HCEC 1CT (cell line): ENCODE measurements at places on chromosomes 2 and 18.

DNA sequence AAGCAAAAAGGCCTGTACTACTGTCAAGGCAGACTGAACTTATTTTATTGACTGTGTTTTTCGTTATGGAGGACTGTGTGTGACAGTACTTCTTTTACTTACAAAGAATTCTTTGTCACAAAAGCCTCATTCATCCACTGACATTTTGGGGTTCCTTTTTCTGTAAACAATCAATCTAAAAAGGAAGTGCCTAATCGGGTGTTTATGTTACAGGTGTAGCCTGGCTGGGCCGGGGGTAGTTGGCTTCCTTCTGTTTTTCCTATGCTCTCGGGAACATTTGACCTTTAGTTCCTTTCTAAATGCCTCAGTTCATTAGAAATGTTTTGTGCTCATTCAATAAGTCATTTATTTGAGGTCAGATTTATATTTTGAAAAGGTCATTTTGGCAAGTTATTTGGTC, 8.3 kb downstream of the ZCCHC2 start:
- DNase-seq, result no peak

DNA sequence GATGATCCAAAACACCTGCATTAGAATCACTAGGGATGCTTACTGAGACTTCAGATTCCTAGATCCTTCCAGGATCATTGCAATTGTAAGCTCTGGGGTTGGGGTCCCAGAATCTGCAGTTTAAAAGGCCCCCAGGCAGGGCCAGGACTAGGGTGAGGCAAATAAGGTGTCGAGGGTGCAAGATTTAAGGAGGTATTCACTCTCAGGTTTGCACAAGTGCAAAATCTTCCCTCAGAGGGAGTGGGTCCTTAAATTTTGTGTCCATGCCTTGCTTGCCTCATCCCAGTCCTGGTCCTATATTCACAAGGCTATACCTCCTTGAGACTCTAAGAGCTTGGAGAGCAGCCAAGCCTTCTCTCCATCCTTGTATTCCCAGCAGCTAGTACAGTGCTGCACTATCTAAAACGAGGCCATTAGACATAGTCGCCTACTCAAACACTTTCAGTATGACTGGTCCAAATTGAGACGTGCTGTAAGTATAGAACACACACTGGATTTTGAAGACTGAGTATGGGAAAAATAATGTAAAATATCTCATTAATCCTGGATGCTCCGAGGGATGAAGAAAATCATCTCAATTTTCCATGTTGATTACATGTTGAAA, 31.6 kb upstream of the MREG start:
- no peak for DNase-seq

DNA sequence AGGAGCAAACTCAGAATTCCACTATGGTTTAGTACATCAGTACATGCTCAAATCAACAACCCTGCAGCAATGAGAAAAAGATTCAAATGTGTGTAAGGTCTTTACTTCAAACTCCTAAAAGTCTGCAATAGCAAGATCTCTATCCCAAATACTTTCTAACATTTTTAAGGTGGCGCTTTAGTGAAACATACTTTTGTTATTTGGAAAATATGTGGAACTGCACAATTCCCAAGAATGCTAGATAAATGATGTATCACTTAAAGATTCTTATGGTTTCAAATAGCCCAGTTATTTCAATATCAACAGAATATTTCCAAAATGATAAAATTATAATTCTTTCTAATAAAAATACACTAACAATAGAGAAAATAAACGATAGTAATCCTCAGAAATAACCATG, 227.6 kb upstream of the SMAD7 start:
- no peak for DNase-seq

- DNase-seq, result no peak
These were observed 544.9 kb upstream of the LINC00305 start for GRCh38 chr18:64693766-64694165.

DNA sequence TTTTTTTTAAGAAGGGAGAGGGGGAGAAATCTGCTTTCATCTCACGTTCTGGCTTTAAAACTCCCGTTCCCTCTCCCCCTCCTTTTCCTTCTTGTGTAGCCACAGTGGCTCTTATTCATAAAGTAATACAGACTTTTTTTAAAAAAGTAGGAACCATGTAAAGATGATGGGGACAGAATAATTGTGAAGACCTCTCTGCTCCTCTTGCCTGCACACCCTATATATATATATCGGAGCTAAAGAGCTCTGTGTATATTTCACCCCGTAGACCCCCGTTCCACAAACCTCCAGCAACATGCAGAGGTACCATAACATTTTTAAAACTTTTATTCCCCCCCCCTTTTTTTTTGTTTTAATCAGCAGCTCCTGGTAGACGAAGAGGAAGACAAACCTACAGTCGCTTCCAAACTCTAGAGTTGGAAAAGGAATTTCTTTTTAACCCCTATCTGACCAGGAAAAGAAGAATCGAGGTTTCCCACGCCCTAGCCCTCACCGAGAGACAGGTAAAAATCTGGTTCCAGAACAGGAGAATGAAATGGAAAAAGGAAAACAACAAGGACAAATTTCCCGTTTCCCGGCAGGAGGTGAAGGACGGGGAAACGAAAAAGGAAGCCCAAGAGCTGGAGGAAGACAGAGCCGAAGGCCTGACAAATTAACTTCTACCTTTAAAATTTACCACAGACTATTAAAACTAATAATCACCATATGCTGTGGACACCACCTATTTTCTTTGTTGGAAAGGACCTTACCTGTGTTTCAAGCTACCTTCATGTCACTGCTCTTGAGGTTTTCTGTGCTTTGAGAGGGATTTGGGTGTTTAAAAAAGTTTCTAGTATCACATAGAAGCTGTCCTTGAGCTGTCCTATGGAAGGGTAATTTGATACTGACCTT, 1.7 kb downstream of the HOXD8 start:
- no peak for DNase-seq

DNA sequence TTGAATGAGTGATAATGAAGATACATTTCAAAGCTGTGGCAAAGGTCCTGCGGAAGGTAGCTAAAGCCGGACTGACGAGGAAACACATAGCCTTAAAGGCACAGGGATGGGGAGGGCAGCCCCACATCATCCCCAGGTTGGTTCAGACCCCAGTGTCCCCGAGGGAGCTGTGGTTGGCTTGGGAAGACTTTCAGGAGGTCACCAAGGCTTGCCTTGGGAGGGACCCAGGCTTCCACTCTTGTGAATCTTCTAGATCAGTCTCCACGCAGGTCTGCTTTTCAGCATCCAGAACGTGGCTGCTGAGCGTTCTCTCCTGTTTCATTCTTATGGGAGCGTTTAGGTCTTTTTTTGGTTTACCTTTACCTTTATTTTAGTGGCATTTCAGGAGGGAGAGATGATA, 16.8 kb downstream of the KIF1A start:
- no peak for DNase-seq

DNA sequence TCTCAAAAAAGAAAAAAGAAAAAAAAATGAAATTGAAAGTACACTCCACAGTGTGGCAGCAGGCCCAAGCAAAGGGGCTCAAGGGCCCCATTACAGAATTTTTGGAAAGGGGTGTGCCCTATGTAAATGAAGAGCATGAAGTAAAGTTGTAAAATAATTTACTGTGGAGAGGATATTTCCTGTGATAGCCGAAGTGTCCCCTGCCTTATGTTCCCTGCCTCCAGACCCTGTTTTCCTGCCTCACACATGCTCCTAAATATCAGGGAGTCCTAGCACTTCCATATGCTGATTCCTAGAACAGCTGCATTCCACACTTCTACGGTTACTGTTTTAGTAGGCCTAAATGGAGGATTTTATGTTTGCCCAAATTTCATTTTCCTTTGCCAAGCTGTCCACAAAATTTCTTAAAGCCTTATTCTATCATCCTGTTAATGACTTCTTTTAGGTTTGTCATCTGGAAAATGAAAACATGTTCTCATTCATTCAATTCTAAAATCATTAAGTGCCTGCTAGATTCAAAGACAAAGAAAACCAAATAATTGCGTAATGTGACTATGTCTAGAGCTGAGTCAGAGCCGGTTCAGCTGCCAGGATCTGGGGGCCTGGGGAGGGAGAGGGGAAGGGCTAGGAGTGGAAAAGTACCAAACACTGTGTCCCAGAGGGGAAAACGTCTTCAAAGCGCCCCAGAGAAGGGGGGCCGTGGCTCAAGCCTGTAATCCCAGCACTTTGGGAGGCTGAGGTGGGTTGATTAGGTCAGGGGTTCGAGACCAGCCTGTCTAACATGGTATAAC, 25.9 kb upstream of the IMPA2 start:
- peak; percentile 95 for DNase-seq

DNA sequence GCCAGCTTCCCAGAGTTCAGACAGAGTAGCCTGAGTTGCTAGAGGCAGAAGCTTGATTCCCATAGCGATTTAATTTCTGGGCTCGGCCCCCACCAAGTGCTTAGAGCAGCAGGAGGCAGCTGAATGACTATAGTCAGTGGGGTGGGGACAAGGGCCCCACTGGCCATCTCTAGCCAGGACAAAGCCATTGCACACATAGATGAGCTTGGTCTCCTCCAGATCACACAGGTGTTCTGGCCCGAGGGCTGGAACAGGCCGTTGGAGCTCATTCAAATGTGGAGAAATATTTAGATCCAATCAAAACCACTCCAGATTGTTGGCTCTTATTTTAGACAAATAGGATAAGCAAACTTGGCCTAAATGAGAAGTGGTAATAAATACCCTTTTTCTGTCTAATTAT, 287.3 kb upstream of the NCKAP5 start:
- no peak for DNase-seq

- DNase-seq, result peak; percentile 62
These were observed 9.4 kb downstream of the MBD2 start for GRCh38 chr18:54215069-54215468.

- DNase-seq, result no peak
These were observed 186.2 kb upstream of the PARD3B start for GRCh38 chr2:204359076-204359475.
